ENCODE measurements at places on chromosomes 7 and 10.

DNA sequence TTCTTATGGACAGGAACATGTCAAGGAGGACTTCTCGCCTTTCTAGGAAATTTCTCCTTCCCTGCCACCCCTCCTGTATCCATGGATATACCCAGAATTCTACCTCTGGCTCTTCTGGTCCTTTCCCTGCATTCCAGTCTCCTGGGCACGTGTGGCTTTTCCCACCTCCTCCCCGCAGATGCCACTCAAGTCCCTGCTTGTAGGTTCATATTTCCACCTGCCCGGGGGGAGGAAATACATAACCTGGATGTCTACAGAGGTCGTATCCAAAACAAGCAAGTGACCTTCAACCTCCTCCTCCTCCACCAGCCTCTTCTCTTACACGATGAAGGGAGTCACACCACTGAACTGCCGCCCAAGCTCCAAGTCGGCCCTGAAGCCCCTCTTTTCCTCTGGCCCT lies 20.7 kb downstream of the FGFR2 start:
- no peak for DNase-seq

DNA sequence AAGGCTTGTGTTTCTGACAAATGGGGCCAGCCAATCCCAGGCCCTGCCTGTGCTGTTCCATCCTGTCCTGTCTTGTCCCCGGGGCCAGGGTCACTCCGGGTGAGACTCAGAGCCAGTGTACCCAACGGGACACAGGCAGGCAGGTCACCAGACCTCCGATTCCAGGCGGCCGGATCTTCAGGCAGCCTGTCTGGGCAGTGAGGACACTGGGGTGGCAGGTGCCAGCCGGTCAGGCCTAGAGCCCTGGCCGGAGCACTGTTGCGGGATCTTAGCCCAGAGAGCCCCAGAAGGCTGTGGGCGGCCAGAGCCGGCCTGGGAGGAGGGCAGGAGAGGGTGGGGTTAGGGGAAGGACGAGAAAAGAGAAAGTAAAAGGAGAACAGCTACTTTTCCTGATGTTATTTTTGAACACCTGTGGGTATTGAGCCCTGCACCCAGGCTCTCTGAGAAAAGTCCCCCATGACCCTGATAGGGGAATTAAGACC lies 134.3 kb upstream of the TNRC18 start:
- no peak for DNase-seq

DNA sequence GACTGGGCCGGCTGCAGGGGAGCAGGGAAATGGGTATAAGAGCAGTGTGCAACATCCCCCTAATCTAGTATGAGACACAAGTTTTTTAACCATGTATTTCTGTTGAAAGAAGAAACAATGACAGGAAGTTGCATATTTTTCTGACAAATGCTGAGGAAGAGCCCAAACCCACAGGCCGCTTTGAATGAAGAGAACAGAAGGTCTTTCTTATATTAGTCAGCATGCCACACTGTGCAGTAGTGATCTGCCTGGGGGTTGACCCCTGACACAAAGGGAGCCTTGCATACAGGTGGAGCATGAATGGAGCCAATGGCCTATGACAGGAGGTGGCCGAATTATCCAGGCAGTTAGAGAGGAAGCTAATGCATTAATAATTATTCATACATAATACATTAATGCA lies 518.3 kb downstream of the PLXDC2 start:
- no peak for DNase-seq

GRCh38 chr10:86644152-86644793 lies 10.1 kb upstream of the OPN4 start:
- no peak for DNase-seq

GRCh38 chr10:78597796-78598555 lies 470.8 kb upstream of the ZMIZ1 start:
- no peak for DNase-seq

GRCh38 chr7:128435327-128435686 lies 20.4 kb upstream of the HILPDA start:
- DNase-seq = no peak

DNA sequence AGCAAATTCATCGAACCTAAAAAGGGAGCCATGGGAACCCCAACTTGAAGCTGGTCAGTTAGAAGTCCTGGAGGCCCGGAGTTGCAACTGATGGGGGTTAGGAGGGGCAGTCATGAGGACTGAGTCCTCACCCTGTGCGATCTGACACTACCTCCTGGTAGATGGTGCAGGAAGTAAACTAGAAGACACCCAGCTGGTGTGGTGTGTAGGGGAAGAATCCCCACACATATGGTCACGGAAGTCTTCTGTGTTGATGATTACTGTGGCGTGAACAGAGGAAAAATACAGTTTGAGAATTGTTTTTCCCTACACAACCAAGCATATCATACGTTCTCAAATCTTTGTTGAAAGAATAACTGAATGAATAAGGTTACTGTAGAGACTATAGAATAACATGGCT lies 164.6 kb upstream of the KCTD7 start:
- no peak for DNase-seq

DNA sequence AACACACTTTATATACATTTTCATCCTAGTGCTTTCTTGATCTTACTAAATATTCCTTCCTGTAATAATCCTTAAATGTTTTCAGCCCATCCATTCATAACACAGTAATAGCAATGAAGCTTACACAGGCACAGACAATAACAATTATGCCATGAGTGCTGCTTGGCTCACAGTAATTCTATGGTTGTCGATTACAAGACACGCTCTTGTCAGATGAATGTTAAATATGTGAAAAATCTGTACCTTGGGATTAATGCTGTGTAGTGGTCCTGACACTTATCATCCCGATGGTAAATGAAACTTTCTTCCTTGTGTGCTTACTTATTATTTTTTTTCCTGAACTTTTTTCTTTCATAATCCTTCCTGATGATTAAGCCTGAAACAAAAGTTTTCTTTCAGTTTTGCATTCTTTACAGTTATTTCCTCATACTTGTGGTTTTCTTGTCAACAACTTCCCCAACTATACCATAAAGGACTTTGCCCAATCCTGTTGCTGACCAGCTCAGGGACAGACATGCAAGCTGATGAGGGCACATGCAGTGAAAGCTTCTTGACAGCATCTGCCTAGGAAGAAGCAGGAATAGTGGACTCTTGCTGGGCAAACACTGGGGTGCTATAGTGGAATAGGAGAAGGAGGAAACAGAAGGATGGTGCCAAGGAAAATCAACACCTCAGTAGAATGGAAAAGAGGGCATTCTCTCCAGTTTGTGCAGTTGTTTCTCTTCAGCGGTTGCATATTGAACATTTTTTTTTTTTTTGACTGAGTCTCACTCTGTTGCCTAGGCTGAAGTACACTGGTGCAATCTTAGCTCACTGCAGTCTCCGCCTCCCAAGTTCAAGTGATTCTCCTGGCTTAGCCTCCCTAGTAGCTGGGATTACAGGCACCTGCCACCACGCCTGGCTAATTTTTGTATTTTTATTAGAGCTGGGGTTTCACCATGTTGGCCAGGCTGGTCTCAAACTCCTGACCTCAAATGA lies 6.7 kb upstream of the MGAM2 start:
- DNase-seq = no peak

DNA sequence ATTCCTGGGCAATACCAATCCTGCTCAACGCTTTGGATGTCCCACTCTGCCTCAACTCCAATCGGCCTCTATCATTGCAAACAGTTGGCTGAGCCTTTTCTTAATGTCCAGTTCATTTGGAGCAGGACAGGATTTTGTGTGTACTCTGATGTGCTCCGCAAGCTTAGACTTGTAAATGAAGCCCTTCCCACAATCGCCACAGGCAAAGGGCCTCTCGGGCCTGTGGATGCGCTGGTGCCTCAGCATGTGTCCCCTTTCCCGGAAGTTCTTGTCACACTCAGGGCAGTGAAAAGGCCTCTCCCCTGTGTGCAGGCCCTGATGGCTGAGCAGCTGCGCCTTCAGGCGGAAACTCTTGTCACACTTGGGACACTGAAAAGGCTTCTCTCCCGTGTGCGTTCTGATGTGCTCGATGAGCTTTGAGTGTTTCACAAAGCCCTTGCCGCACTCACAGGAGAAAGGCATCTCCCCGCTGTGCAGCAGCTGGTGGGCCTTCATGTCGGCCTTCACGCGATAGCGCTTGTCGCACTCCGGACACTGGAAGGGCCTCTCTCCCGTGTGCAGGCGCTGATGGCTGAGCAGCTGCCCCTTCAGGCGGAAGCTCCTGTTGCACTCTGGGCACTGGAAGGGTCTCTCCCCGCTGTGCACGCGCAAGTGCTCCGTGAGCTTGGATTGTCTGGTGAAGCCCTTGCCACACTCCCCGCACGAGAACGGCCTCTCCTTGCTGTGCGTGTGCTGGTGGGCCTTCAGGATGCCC lies 20.0 kb downstream of the ZNF786 start:
- no peak for DNase-seq

DNA sequence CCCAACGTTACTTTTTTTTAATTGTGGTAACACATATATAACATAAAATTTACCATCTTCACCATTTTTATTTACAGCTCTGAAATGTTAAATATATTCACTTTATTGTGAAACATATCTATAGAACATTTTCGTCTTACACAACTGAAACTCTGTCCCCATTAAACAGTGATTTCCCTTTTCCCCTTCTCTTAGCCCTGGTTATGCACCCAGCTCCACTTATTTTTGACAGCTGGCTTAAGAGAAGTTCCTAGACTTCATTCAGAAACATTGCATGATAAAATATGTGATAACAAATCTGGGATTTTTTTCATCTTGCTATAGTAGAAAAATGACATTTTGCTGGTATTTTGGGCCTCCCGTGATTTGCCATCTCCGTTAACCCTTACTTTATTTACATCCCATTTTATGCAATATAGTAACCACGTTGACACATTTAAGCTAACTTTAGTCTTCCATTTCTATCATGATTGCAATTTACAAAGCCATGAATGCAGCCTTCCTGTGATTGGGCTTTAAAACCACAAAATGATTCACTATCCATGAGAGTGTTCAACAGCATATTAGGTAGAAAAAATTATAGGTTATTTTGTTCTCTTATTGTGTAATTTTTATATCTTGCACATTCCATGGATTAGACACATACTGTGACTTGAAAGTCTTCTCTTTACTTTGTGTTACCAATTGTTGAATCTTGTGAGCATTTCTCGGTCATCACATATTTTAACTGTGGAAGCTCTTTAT lies 139.6 kb downstream of the SND1 start:
- DNase-seq = no peak

DNA sequence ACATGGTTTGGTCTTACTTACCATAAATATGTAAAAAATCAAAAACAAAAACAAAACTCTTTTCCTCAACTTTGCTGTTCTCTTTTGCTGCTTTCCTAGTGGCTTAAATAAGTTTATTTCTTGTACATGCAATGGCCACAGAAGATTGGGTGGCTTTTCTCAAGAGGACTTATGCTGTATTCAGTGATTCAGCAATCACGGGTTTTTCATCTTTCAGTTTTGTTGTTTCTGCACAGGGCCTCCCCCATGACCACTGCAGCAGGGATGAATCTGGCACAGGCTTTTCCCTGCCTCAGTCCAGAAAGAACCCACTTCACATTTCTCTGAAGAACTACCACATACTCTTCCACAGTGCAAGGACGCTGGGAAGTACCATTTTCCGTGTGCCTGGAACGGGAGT lies 355.0 kb downstream of the RNLS start:
- no peak for DNase-seq

DNA sequence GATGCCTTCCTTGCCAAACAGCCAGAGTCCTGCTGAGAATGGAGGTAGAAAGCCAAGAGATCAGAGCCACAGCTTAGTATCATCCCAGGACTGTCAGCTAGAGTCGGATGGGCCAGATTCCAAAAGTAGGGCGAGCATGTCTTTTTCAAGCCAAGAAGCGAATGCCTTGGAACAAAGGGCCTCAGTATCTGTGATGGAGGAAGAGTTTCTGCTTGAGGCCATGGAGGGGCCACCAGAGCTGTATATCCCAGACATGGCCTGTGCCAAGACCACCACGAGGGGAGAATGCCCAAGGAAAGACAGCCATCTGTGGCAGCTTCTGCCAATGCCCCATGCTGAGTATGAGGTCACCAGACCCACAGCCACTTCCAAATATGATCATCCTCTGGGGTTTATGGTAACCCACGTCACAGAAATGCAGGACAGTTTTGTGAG lies 44.3 kb upstream of the PPP1R17 start:
- no peak for DNase-seq

GRCh38 chr7:96285579-96285978 lies 36.3 kb downstream of the SLC25A13 start:
- no peak for DNase-seq

DNA sequence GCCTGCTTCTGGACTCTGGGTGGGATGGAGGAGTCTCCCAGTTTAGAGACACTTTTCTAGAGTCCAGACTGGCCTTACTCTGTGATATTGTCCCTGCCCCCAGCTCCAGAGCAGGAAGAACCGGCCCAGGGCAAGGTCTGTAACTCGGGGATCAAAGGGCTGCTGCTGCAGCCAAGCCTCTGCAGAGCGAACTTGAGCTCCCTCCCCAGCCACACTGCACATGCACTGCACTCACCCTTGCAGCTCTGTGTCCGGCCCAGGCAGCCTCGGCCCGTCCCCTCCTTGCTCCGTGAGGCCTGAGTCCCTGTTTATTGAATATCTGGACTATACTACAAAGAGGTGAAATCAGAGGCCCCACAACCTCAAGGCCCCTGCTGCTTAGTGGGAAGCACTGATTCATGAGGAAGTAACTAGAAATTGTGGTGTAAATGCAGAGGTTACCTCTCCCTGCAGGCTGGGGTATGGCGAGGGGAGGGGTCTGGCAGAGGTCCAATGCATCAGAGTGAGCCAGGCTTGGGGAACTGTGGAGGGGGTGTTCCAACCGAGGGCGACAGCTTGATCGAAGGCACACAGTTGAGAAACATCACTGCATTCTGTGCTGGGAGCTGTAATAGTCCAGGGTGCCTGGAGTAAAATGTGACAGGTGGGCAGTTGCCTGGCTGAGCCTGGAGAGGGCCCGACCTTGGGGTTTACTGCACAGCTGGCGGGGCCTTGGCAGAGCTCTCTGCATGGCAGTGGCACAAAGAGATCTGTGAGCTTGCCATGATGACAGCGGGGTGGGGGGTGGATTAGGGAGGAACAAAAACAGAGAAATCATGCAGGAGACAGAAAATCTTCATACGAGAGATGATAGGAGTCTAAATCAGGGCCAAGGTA lies 49.1 kb downstream of the AOC1 start:
- DNase-seq = no peak

DNA sequence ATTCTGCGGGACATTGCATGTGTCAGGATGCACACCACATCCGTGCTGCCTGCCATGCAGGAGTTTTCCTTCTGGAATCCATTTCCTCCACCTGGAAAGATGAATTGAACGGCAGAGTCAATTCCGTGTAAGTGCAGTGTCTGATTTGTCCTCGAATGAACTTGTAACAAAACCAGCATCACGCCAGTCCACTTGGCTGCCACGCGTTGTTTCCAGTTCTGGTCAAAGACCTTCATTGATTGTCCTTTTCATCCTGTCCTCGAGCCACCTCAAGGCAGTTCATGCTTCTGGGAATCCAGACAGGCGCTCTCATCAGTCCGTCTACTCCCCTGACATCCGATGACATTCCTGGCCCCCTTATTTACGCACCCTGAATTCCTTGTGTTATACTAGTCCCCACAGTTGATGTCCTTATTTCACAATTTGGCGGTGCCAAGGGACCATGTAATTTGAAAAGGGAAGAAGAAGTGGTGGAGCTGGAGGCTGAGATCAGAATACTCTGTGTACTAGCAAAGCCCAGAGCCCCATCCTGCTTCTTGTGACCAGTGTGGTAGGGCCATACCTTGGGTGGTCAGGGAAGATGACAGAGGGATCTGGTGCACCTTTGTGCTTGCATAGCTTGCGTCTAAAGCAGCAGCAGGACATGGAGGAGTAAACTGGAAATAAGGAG lies 502.2 kb downstream of the PLXNA4 start:
- no peak for DNase-seq

GRCh38 chr7:106462365-106462859 lies 177.6 kb upstream of the NAMPT start:
- no peak for DNase-seq

- no peak for DNase-seq
These were observed 70.1 kb downstream of the VPS41 start for GRCh38 chr7:38838725-38839385.
